ENCODE measurements at places on chromosomes 7 and 10.

DNA sequence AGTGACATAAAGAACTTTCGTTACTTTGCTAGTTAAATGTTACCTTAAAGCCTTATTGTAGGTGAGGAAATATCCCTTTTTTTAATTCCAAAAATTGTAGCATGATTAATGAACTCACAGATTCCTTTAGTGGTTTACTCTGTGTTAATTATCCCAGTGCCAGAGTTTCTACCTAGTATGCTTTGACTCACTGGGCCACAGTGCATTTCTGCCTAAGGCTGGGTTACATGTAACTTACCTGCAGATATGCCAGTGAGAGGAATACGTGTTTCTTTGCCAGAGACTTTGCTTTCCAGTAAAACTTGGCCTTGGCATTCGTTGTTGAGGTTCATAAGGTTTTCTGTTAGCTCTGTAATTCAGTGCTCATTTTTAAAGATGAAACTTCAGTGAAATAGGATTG is 380.8 kb upstream of the LRGUK start:
- no peak for DNase-seq

GRCh38 chr7:40579401-40579800 is 444.6 kb downstream of the SUGCT start:
- no peak for DNase-seq

GRCh38 chr10:13390604-13391522 is 42.8 kb upstream of the SEPHS1 start:
- no peak for DNase-seq

DNA sequence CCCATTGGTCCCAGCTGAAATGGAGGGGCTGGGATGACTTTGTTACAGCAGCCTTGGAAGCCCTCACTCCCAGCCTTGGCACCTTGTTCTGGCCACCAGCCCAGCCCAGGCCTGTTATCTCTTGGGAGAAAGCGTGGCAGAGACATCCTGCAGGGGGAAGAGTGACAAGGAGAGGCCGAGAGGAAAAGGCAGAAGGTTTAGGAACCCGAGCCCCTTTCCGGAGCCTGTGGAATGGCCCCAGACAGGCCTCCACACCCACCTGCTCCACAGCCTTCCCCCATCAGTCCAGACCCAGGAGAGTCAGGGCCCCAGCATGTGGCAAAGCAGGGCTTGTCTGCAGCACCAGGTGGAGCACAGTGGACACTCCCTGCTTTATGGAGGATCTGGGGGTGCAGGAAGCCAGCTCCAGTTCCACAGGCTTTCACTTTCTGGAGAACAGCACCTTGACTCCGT is 24.1 kb upstream of the TRIM8 start:
- no peak for DNase-seq

- DNase-seq: no peak
Observed at GRCh38 chr10:127952575-127952869, 45.6 kb downstream of the PTPRE start.
